ENCODE measurements at places on chromosomes 2 and 18. TPM values are rescaled to one million over a fixed set of nuclear protein-coding genes. Genes with fewer than 3 reads are reported as not detected.

DNA sequence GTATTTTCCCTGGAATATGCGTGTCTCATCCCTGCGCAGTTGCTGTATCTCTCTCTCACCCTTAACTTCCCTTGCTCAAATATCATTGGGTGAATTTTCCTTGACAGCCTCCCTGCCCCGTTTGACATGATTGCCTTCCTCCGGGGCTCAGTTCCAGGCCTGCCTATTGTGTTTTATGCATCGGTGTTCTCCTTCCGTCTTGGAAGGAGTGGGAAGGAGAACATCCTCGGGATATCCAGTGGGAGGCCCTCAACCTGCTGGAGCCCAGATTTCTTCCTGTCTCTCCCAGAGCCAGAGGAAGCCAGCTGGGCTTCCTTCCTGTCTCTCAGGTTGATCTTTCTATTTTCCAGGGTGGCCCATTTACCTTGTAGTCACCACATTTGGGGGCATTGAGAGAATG lies 434.7 kb upstream of the HS6ST1 start:
- H3K27me3 ChIP-seq, result peaks cover 2% of the 10 kb centered on the region
- no peak overlapping the region for H3K27ac ChIP-seq
- no peaks in the 10 kb centered on the region for H3K36me3 ChIP-seq
- H3K4me3 ChIP-seq, result no peak overlapping the region

- H3K27ac ChIP-seq, result no peak overlapping the region
- H3K27me3 ChIP-seq, result no peaks in the 10 kb centered on the region
- DNase-seq, result no peak
- H3K4me1 ChIP-seq, result no peaks in the 10 kb centered on the region
These were observed 60.5 kb upstream of the SMAD2 start for GRCh38 chr18:47990981-47991380.

DNA sequence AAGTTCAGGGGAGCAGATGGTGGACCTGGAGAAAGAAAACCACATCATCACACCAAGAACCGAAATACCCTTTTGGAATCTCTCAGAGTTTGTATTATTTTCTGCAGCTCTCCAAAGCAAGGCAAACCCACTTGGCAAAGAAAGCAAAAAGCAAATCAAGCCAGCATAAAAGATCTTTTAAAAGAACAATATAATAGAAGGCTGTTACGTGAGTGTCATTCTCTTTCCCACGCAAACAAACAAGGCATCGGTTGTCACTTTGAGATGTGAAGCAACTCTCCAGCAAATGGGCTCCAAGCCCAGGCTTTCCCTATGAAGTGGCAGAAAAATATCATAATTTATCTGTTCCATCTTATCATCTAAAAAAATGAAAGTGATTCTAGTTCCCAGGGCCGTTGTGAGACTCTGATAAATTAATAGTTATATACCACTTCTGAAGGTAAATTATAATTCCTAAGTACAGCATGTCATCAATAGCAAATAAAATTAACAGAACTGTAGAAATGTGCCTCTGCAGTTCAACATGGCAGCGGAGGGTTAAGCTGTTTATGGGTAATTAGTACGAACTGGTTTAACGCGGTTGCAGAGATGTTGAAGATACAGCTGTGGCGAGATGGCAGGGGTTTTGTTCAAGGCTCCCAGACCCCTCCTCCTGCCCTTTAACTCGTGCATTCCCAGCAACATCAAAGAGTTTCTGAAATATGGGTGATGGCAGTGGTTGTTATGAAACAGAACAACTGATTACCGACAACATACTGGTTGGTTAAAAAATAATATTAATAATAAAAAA lies 89.2 kb downstream of the EPHA4 start:
- H3K4me3 ChIP-seq, result no peak overlapping the region
- DNase-seq, result no peak
- H3K36me3 ChIP-seq, result peaks cover 4% of the 10 kb centered on the region
- H3K4me1 ChIP-seq, result no peaks in the 10 kb centered on the region

- H3K27ac ChIP-seq, result peak overlapping the region; percentile 87
- peaks cover 17% of the 10 kb centered on the region for H3K4me1 ChIP-seq
- no peak for DNase-seq
- H3K27me3 ChIP-seq, result peaks cover 9% of the 10 kb centered on the region
- H3K4me3 ChIP-seq, result no peak overlapping the region
These were observed 124.8 kb downstream of the DTNA start for GRCh38 chr18:34834897-34835296.

GRCh38 chr2:109352056-109352897 lies 223.3 kb downstream of the SH3RF3 start:
- no peaks in the 10 kb centered on the region for H3K27me3 ChIP-seq
- DNase-seq, result no peak
- H3K4me3 ChIP-seq, result no peak overlapping the region
- H3K27ac ChIP-seq, result no peak overlapping the region
- no peaks in the 10 kb centered on the region for H3K36me3 ChIP-seq
- H3K4me1 ChIP-seq, result peaks cover 40% of the 10 kb centered on the region

DNA sequence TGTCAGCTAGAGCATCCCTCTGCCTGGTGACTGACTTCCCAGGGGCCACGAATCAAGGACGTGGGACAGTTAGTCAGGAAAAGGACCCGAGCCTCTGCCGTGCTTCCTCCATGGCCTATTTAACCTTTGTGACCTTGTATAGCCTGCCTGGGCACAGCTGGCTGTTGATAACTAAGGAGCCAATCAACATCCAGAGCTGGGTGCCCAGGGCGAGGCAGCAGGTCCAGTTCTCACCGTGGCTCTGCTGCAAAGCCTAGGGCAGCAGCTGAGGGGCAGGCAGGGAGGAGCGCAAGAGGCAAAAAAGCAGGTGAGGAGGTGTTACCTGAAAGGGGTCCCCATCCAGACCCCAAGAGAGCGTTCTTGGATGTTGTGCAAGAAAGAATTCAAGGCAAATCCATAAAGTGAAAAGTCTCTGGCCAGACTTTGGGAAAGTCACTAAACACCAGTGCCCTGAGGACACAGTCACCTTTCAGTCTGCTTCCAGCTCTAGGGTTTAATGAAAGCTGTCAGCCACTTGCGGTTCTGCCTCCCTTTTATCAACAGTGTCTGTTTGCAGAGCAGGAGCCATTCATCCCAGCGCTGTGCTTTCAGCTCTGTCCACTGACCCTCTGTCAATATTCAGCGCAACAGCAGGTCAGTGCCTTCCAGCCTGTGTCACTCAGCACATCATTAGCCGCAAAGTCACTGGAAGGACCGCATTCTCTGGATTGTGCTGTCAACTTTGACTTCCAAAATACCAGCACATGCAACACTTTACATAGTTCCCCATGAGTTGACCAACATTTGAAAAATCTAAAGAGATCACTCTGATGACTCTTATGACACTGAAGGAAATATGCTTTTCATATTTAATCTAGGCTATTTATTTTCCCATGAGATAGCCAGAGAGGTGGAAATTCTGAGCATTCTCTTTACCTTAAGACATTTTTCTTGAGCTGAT lies 38.6 kb upstream of the ASAP2 start:
- H3K27ac ChIP-seq, result no peak overlapping the region
- no peak overlapping the region for H3K4me3 ChIP-seq
- H3K27me3 ChIP-seq, result peaks cover 16% of the 10 kb centered on the region

GRCh38 chr18:61882296-61883004 lies 10.4 kb downstream of the RNF152 start:
- H3K4me1 ChIP-seq, result no peaks in the 10 kb centered on the region
- H3K27me3 ChIP-seq, result peaks cover 3% of the 10 kb centered on the region
- no peak overlapping the region for H3K27ac ChIP-seq
- H3K36me3 ChIP-seq, result no peaks in the 10 kb centered on the region
- no peak for DNase-seq

DNA sequence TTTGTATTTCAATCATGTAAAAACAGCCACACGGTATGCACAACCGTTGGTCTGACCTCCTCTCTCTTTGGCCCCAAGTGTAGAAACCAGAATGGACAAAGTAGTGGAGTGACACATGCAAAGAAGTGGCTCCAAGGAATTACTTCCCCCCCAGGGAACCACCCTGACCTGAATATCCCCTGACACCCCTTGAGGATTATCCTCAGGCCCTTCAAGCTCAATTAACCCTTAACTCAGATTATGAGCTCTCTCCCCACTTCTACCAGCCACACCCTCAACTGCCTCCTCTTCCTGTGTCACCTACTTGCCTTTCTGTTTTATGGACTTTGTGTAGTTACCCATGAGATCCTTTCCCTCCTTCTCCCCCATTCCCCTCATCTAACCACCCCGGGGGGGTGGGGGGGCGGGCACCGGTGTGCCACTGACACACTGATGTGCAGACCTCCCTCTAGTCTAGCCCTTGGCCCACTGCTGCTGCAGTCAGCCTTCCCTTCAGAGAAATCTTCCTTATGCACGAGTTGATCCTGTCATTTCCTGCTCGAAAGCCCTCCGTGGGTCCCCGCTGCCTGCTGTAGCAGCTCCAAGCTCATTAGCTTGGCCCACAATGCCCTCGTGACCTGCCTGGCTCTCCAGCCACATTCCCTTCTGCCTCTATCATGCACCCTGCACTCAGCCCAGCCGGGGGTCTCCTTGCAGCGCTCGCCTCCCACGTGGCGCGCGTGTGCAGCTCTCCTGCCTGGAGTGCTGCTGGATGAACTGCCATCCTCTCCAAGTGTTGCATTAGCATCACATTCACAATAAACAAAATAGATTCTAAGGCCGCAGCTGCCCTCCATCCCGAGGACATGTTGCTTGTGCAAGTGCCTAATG lies 40.1 kb upstream of the TMEM177 start:
- H3K36me3 ChIP-seq, result no peaks in the 10 kb centered on the region
- no peak overlapping the region for H3K4me3 ChIP-seq
- no peaks in the 10 kb centered on the region for H3K27me3 ChIP-seq
- H3K27ac ChIP-seq, result no peak overlapping the region
- peaks cover 2% of the 10 kb centered on the region for H3K4me1 ChIP-seq
- no peak for DNase-seq

DNA sequence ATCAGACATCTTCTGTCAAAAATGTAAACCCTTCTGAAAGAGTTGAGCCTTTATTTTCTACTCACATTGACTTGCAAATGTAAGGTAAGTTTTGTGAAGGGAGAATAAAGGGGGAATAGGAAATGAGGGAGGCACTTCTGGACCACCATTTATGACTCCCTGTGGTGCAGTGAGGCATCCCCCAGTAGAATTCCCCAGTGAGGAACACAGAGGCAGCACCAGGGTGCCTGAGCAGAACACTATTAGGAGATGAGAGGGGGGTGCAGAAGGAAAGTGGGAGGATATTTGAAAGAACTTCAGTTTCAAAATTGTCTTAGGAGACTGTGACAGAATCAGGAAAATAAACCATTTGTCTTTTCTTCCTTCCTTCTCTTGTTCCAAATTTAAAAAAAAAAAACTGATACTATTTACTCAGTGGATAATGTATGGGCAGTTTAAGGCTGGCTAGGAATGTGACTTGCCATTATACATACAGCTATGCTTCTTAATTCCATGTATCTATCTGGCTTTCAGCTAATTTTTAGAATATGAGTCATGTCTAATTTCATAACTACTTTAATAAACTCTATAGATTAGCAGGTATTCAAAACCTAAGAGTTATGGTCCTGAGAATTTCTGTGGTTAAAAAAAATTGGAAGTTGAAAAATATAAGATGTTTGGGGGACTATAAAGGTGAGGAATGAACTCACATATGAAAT lies 478.1 kb upstream of the CHAC2 start:
- peaks cover 2% of the 10 kb centered on the region for H3K27me3 ChIP-seq
- no peak overlapping the region for H3K27ac ChIP-seq
- H3K4me1 ChIP-seq, result no peaks in the 10 kb centered on the region
- H3K4me3 ChIP-seq, result no peak overlapping the region
- DNase-seq, result no peak

DNA sequence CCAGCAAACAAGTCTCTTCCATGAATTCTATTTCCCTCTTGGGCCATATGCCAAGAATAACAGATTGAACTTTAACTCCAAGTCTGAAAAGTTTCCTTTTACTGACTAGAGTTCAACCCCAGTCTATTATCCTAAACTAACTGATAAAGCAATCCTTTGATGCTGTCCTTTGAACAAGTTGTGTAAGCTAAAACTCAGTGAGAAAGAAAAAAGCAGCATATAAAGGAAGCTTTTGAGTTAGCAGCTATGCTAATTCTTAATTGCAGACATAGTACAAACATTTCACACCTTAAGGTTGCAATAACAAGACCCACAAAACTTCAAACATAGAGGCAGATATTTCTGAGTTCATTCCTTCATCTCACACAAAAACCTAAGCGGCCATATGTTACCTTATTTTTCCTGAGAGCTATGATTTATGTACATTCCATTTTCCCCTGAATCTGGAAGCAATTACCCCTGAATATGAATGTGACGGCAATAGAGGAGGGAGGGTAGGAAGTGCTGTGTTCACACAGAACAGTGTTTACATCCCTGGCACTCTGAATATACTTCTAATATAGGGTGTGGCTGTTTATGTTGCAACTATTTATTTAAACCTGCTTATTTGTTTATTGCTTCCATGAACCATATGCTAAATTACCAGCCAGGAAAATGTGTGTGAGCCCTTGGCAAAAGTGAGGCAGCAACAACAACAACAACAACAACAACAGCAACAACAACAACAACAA lies 180.6 kb downstream of the IRS1 start:
- no peaks in the 10 kb centered on the region for H3K4me1 ChIP-seq

GRCh38 chr2:33247365-33247764 lies 229.1 kb upstream of the RASGRP3 start:
- no peak for DNase-seq
- no peak overlapping the region for H3K4me3 ChIP-seq
- no peaks in the 10 kb centered on the region for H3K4me1 ChIP-seq

DNA sequence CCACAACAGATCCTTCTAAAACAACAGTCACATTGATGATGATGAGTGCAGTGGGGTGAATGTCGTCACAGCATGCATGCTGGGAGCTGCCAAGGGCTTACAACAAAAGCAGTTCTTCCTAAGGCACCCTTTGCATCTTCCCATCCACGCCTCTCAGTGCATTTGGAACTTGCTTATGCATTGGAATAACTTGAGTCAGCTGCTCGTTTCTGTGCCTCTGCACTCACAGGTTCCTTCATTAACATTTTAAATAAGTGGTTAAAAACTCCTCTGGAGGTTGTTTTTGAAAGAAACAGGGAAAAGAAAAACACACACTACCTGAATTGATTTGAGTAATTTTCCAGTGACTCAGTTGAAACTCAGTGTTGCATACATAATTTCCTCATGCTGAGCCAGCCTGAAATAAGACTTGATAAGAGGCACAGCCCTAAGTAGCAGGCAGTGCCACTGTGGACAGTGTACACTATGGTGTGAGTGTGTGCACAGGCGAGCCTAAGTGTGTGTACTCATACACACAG lies 46.8 kb upstream of the TRIM43B start:
- peak; percentile 31 for DNase-seq
- H3K36me3 ChIP-seq, result peaks cover 47% of the 10 kb centered on the region
- H3K4me1 ChIP-seq, result peaks cover 25% of the 10 kb centered on the region
- no peaks in the 10 kb centered on the region for H3K27me3 ChIP-seq
- H3K4me3 ChIP-seq, result no peak overlapping the region

Gene KLHL14
- not detected for total RNA-seq

Gene TUBB6
- total RNA-seq, result 7.2 TPM
